Hippocampal formation (tissue), 2 donors: ENCODE measurements at places on chromosomes 11 and 22.
A peak's percentile ranks its signal among the peaks of the same experiment; 100 is the strongest.

GRCh38 chr11:46181843-46182424 lies 60.7 kb upstream of the PHF21A start:
- no peak for DNase-seq

DNA sequence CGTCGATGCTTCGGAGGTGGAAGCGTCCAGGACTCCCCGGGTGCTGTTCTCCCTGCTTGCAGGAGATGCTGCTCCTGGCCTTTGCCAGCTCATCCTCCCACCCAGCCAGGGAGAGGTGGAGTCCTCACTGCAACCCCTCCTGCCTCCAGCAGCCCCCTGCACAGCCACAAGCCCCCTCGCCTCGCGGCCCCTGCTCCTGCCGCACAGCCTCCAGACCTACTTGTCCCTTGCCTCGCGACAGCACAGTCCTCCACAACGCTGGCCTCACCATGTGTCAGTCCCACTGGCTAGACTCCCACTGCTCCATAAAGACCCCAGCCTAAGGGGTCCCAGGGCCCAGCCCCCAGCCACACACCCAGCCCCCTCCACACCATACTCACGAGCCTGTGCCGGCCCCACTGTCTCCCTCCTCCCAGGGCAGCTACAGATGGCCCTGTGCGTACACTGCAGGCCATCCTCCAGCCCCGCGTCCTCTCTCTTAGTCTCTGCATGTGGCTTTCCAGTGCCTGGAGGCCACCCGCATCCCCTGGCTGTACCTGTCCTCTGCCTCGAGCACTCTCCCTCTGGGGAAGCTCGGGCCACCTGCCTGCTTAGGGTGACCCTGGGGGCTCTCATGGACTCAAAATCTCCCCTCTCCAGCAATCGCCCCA lies 91.5 kb downstream of the CELSR1 start:
- no peak for DNase-seq

DNA sequence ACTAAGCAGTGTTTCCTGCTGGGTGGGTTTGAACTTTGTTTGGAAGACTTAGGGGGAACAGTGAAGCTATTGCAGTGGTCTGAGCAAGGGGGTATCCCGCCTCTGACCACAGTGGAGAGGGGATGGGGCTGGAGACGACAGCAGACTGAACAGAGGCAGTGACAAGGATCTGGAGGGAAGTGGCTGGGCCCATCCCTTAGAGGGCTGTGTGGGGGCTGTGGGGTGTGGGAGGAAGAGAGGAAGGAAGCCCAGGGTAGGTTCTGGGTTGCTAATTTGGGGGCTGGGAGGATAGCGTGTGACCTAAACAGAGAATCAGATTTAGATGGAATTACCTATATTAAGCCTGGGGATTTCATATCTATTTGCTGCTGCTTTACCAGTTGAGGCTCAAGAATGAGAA lies 70.7 kb downstream of the BMAL1 start:
- DNase-seq: no peak

DNA sequence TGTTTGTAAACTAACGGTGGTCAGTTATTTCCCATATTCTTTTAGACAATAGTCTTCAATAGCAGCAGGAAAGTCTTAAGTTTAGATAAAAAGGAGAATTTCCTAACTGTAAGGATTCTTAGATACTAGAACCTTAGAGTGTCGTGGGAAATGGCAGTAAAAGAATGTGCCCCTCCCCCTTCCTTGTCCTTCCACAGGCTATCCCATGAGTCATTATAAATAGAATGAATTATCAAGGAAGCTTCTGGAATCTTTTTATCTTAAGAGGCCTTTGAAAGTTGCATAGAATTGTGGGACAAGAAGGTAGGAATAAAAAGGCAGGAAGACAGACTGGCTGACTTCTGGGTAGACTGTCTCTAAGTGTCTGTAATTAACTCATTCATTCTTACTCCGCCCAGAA lies 165.2 kb upstream of the TBCEL start:
- no peak for DNase-seq

GRCh38 chr11:94194712-94195111 lies 66.1 kb downstream of the PANX1 start:
- no peak for DNase-seq

DNA sequence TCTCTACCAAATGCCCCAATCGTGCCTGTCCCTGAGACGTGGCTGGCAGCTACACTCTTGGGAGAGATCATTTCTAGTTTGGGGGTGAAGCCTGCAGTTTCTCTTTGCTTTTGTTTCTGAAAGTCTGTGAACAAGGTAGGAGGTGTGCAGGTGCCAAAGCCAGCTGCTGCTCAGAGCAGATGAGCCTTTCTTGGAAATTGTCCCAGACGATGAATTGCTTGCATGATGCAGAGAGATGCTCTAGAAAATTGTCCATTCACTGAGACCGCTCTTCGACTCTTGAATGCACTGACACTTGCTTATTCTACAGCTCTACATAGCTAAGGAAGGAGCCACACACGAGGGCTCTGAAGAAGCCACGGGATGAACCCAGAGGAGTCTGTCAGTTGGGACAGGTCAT lies 225.6 kb upstream of the E2F8 start:
- peak; percentile 6 for DNase-seq

- DNase-seq: no peak
These were observed 126.9 kb downstream of the APIP start for GRCh38 chr11:34789196-34789834.

DNA sequence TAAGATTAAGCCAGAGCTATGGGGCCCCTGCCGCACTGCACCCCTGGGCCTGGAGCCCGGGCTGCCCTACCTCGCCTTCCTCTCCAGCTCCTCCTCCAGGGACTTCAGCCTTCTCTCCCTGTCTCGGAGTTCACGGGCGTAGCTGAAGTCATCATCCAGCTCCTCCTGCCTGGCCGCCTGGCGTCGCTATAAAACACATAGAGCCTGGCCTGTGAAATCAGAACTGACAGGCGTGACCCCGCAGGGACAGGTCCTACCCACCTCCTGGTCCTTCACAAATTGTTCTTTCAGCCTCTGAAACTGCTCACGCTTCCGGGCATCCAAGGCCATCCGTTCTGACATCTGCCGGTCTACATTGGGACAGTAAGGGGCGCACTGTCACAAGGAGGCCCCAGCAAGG lies 20.8 kb downstream of the TUBGCP6 start:
- no peak for DNase-seq

GRCh38 chr11:130441719-130442118 lies 6.7 kb upstream of the ADAMTS15 start:
- no peak for DNase-seq

GRCh38 chr11:17764446-17765218 lies 30.1 kb downstream of the KCNC1 start:
- no peak for DNase-seq

DNA sequence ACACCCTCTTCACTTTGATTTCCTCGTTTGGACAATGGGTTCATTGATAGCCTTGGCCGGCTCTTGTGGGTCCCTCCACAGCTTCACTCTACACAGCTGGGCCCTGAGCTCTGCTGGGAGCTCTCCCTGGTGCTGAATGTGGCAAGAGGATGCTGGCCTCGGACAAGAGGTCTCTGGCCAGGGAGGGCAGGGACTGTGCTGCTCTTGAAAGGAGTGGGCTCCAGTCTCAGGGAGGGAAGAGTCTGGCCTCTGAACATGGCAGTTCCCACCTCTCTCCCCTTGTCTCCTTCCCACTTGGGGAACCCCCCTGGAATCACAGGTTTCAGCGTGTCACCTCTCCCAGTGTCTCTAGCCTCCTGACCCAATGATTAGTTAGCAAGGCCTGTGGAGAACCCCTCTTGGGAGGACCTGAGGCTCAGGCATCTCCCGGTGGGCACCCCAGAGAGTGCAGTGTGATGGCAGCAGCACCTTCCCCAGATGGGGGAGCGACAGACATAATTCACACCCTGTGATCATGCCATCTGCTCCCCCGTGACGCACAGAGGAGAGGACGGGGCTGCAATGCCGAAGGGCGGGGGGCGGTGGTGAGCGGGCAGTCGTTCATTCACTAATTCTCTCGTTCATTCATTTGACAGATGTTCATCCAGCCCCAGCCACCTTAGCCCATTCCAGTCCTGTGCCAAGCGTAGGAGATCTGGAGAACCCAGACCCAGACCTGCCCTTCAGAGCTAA lies 2.8 kb upstream of the CABP7 start:
- DNase-seq: peak; percentile 62

- no peak for DNase-seq
These were observed 4.8 kb upstream of the SLC39A13 start for GRCh38 chr11:47403571-47403970.

DNA sequence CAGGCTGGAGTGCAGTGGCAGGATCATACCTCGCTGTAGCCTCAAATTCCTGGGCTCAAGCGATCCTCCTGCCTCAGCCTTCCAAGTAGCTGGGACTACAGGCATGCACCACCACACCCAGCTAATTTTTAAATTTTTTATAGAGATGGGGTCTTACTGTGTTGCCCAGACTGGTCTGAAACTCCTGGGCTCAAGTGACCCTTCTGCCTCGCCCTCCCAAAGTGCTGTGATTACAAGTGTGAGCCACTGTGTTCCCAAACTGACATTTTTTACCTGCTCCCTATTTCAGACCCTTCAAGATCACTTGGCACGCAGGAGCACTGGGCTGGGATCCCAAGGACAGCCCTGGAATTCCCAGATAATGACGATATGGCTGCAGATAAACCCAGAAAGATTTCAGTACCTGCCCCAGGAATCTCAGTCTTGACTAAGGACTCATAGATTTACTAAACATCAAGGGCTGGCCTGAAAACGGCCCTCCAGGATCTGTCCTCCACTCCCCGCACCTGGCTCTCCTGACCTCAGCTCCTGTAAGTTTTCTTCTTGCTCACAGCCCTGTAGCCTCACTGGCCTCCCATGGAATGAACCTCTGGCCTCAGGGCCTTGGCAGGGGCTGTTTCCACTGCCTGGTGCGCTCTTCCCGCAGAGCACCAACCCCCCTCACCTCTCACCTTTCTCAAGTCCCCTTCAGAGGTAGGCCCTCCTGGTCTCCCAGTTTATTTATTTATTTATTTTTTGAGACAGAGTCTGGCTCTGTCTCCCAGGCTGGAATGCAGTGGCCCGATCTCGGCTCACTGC lies 3.6 kb upstream of the CSNK1E start:
- no peak for DNase-seq

- DNase-seq: no peak
These were observed 93.2 kb downstream of the PDE2A start for GRCh38 chr11:72581067-72581466.

DNA sequence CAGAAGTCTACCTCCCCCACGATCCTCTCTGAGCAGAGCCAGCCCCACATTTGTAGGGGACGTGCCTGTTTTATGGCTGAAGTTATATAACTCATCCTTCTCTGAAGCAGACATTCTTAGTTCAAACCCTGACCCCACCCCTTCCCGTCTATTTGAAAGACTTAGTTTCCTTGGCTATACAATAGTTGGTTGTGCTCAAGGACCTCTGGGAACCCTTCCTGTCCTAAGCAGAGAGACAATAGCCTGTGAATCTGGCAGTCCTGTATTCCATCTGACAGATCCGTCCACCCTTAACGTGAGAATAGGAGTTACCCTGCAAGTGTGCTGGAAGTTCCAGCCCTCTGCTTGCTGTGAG lies 75.2 kb downstream of the MN1 start:
- DNase-seq: no peak

GRCh38 chr11:75174781-75175370 lies 24.0 kb downstream of the SLCO2B1 start:
- peak; percentile 23 for DNase-seq

GRCh38 chr11:14015711-14016110 lies 53.2 kb downstream of the SPON1 start:
- no peak for DNase-seq

DNA sequence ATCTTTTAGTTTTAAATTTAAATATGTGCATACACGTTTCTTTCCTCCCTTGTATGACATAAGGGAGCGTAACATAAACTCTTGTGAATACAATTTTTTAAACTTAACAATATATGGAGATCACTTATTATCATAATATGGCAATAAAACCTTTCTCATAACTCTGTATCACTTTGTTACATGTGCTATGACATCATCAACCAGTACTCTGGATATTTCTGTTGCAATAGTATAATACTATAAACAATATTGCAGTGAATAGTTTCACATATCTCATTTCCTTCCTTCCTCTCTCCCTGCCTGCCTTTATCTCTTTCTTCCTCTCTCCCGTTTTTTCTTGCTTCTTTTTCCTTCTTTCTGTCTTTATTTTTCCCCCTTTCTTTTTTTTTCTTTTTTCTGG lies 1278.0 kb upstream of the CNTN5 start:
- no peak for DNase-seq

GRCh38 chr11:724778-725386 lies 18.9 kb downstream of the EPS8L2 start:
- no peak for DNase-seq

DNA sequence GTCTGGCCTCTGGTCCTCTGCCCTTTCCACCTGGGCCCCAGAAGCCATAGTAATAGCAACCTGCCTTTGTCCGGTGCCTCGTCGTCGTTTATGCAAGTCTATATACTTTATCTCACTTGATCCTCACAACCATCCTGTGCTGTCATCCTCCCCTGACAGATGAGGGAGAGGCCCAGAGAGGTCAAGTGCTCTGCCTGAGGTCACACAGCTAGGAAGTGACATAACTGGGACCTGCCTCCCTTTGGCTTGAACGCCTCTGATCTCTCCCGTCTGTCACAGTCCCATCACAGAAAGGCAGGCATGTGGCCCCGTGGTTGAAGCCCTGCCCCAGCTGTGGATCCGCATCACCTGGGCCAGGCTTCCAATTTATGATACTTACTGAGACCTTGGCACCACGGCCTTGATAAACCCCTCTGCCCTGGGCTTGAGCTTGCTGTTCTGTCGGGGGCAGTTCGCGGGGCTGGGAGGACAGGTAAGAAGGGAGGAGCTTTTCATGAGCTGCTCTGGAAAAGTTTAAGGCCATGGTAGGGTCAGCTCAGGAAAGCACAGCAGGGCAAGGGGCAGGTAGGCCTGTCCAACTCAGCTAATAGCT lies 247.0 kb downstream of the ST3GAL4 start:
- no peak for DNase-seq

DNA sequence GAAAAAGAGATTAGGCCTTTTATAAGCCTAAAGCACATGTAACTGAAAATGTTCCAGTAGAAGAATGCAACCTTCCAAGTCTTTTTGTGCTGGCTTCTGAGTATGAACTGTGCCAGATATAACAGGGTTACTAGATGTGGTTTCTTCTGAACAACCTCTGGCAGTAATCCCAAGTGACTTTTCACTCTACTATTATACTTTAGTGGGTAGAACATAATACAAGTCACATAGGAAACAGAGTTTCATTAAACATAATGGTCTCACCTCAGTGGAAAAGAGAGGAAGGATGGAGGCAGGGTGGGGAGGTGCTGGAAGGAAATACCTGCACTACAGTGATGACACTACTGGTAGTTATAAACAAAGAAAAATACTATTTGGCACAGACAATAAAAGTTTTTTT lies 81.3 kb downstream of the PHF21A start:
- no peak for DNase-seq

GRCh38 chr11:69823641-69824265 lies 4.5 kb upstream of the FGF3 start:
- no peak for DNase-seq

GRCh38 chr11:47272706-47273105 lies 2.8 kb downstream of the MADD start:
- no peak for DNase-seq

- peak; percentile 98 for DNase-seq
These were observed at the start of gene CHADL for GRCh38 chr22:41240377-41241132. TSS of gene CHADL (minus strand) at chr22:41240931. CDS start at chr22:41240881, 50 bp downstream.

DNA sequence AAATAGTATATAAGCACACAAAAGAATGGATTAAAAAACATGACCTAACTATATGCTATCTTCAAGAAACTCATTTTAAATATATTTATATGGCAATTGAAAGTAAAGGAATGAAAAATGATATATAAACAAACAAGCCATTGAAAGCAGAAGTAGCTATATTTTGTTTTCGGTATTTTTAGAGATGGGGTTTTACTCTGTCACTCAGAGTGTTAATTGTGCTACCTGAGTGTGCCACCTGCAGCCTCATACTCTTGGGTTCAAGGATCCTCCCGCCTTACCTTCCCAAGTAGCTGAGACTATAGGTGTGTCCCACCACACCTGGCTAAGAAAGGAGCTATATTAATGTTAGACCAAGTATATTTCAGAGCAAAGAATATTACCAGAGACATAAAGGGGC lies 624.1 kb downstream of the BUD13 start:
- no peak for DNase-seq
